ENCODE measurements at places on chromosomes 7 and 10. TPM values are rescaled to one million over a fixed set of nuclear protein-coding genes. Genes with fewer than 3 reads are reported as not detected.

DNA sequence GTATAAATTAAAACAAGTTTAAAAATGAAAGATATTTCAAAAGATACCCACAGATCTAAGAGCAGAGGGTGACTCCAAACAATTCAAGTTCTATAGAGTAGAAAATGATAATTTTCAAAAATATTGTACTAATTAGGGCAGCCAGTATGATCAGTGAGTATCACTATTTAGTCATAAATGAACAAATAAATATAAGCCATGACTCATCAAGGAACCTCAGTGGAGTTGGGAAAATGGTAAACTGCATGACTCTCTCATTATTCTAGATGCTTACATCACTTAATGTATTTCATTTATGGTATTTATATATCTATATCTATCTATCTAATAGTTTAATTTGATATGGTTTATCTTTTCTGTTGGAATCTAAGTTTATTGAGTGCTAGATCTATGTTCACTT is 94.3 kb downstream of the THSD7A start:
- H3K4me1 ChIP-seq, result no peaks in the 10 kb centered on the region
- no peaks in the 10 kb centered on the region for H3K27me3 ChIP-seq
- no peak overlapping the region for H3K4me3 ChIP-seq

GRCh38 chr7:139722604-139723003 is 55.2 kb downstream of the HIPK2 start:
- H3K4me1 ChIP-seq, result peaks cover 28% of the 10 kb centered on the region
- no peaks in the 10 kb centered on the region for H3K36me3 ChIP-seq
- no peak overlapping the region for H3K27ac ChIP-seq
- H3K4me3 ChIP-seq, result no peak overlapping the region
- H3K27me3 ChIP-seq, result no peaks in the 10 kb centered on the region

GRCh38 chr7:20284003-20284770 is 46.5 kb upstream of the ITGB8 start:
- no peaks in the 10 kb centered on the region for H3K4me1 ChIP-seq
- H3K36me3 ChIP-seq, result no peaks in the 10 kb centered on the region
- H3K27me3 ChIP-seq, result no peaks in the 10 kb centered on the region
- no peak overlapping the region for H3K4me3 ChIP-seq
- H3K27ac ChIP-seq, result no peak overlapping the region
- DNase-seq, result no peak

DNA sequence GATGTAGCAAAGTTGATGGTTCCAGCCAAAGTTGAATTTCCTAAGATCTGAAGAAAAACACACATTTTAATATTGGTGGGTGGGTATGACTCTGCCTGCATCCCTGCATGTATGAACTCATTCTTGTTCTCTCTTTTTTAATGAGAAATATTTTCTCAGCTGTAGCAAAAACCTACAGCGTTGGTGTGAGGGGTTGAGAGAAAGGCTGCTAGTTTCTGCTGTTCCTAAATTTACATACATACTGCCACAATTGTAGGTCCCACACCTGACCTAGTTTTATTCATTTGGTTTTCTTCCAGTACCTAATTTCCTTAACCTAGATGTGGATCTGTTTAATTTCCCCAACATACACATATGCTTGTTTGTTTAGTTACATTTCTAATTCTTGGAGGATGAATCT is 4.6 kb downstream of the AGFG2 start:
- peak overlapping the region; percentile 90 for H3K27ac ChIP-seq
- no peak for DNase-seq
- no peak overlapping the region for H3K4me3 ChIP-seq
- H3K27me3 ChIP-seq, result no peaks in the 10 kb centered on the region
- peaks cover 64% of the 10 kb centered on the region for H3K4me1 ChIP-seq
- H3K36me3 ChIP-seq, result no peaks in the 10 kb centered on the region

GRCh38 chr7:129989466-129989865 is 36.7 kb upstream of the UBE2H start:
- H3K36me3 ChIP-seq, result no peaks in the 10 kb centered on the region
- no peak overlapping the region for H3K27ac ChIP-seq
- no peak for DNase-seq
- no peaks in the 10 kb centered on the region for H3K27me3 ChIP-seq
- no peak overlapping the region for H3K4me3 ChIP-seq

GRCh38 chr7:19097165-19098055 is 20.0 kb downstream of the TWIST1 start:
- H3K4me3 ChIP-seq, result no peak overlapping the region
- H3K36me3 ChIP-seq, result no peaks in the 10 kb centered on the region
- H3K27ac ChIP-seq, result no peak overlapping the region
- DNase-seq, result no peak
- peaks cover 13% of the 10 kb centered on the region for H3K27me3 ChIP-seq

DNA sequence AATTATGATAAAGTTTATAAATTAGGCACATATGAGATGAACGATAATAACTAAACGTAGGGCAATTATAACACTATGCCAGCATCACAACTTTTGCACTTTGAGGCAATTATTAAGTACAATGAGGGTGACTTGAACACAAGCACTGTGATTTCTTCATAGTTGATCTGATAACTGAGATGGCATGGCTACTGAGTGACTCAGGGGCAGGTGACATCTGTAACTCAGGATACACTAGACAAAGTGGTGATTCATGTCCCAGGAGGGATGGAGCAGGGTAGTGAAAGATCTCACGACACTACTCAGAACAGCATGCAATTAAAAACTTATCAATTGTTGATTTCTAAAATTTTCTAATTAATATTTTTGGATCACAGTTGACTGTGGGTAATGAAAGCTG is 98.3 kb upstream of the ARHGAP21 start:
- H3K36me3 ChIP-seq, result no peaks in the 10 kb centered on the region
- H3K4me1 ChIP-seq, result no peaks in the 10 kb centered on the region
- H3K27ac ChIP-seq, result no peak overlapping the region
- H3K4me3 ChIP-seq, result no peak overlapping the region
- DNase-seq, result no peak

The CTAGE4 gene
- 0.90 TPM for polyA plus RNA-seq

- H3K4me3 ChIP-seq, result no peak overlapping the region
- H3K36me3 ChIP-seq, result no peaks in the 10 kb centered on the region
- no peaks in the 10 kb centered on the region for H3K27me3 ChIP-seq
- H3K27ac ChIP-seq, result no peak overlapping the region
- DNase-seq, result no peak
Observed at GRCh38 chr10:116836083-116836482, 13.2 kb upstream of the ENO4 start.

GRCh38 chr7:137934941-137935883 is 66.7 kb downstream of the CREB3L2 start:
- H3K4me1 ChIP-seq, result peaks cover 87% of the 10 kb centered on the region
- peak overlapping the region; percentile 78 for H3K27ac ChIP-seq
- no peaks in the 10 kb centered on the region for H3K36me3 ChIP-seq
- peak overlapping the region; percentile 14 for H3K4me3 ChIP-seq

DNA sequence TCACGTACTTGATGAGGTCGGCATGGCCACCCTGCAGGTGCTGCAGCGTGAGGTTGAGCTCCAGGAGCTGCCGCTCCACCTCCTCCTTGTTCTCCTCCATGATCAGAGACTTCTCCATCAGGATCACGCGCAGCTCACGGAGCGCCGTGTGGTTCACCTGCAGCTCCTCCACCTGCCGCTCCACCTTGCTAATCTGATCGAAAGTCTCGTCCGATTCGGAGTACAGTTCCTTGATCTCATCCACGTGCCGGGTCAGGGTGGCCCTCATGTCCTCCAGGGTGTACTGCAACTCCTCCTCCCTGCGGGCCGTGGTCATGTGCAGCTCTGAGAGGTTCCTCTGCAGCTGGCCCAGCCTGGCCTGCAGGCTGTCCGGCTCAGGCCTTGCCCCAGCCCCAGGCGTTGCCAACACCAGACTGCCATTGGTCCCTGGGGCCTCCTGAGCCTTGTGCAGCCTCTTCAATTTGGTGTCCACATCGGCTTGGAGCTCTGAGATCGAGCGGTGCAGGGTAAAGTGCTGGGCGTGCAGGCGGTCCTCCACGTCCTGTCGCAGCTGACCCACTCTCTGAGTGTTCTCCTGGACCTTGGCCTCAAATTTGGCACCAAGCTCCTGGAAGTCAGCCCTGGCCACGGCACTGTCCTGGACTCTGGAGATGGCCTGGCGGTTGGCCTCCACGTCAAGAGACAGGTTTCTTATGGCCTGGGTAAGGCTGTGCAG is 13.9 kb downstream of the MMRN2 start:
- H3K36me3 ChIP-seq, result no peaks in the 10 kb centered on the region
- H3K27ac ChIP-seq, result no peak overlapping the region
- H3K27me3 ChIP-seq, result peaks cover 16% of the 10 kb centered on the region
- H3K4me3 ChIP-seq, result no peak overlapping the region

GRCh38 chr7:53518319-53518718 is 482.9 kb downstream of the POM121L12 start:
- no peaks in the 10 kb centered on the region for H3K27me3 ChIP-seq
- DNase-seq, result no peak
- H3K36me3 ChIP-seq, result no peaks in the 10 kb centered on the region
- no peaks in the 10 kb centered on the region for H3K4me1 ChIP-seq

- H3K4me3 ChIP-seq, result peak overlapping the region; percentile 91
- H3K27me3 ChIP-seq, result no peaks in the 10 kb centered on the region
- no peaks in the 10 kb centered on the region for H3K36me3 ChIP-seq
- H3K4me1 ChIP-seq, result peaks cover 21% of the 10 kb centered on the region
- DNase-seq, result no peak
Observed at GRCh38 chr7:139776486-139777132, 1.2 kb downstream of the HIPK2 start.

DNA sequence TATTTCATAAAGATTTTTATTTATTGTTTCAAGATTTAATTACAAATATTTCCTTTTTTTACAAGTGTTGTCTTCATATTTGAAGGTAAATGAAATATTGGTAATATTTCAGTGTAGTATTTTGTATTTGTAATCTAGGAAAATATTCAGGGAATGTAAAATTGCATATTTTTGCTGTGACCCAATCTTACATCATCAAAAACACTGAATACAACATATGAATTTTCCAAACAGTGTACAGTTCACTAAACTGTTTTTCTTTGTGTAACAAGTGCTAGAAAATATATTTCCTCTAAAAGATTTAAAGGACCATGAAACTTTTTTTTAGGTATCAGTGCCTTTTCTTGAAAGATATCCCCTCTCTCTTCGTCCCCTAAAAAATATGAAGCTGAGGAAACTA is 251.9 kb upstream of the KCND2 start:
- no peaks in the 10 kb centered on the region for H3K36me3 ChIP-seq
- H3K27me3 ChIP-seq, result no peaks in the 10 kb centered on the region
- no peak for DNase-seq
- H3K4me3 ChIP-seq, result no peak overlapping the region
- H3K27ac ChIP-seq, result no peak overlapping the region

- no peak overlapping the region for H3K4me3 ChIP-seq
- H3K4me1 ChIP-seq, result no peaks in the 10 kb centered on the region
- H3K27ac ChIP-seq, result no peak overlapping the region
- no peaks in the 10 kb centered on the region for H3K36me3 ChIP-seq
Observed at GRCh38 chr10:128729910-128730420, 603.7 kb upstream of the MKI67 start.

DNA sequence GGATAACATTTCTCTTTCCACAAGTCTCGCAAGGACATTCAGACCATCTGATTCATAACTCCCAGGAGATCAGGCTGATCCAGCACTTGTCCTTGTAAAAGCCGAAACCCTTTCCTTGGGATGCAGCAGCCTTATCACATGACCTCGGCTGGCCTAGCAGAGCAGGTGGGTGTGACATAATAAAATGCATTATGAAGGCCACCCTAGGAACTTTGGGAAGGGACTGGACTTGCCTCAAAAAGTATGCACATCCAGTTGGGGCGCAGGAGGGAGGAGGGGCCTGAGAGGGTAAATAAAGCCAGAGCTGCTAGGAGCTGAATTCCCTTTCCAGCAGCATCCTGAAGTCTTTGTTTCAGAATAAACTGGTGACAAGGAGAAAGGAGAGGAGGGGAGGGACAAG is 260.8 kb downstream of the SNX13 start:
- no peak overlapping the region for H3K4me3 ChIP-seq
- no peaks in the 10 kb centered on the region for H3K36me3 ChIP-seq
- H3K4me1 ChIP-seq, result peaks cover 19% of the 10 kb centered on the region
- H3K27ac ChIP-seq, result peak overlapping the region; percentile 61
- DNase-seq, result peak; percentile 67

DNA sequence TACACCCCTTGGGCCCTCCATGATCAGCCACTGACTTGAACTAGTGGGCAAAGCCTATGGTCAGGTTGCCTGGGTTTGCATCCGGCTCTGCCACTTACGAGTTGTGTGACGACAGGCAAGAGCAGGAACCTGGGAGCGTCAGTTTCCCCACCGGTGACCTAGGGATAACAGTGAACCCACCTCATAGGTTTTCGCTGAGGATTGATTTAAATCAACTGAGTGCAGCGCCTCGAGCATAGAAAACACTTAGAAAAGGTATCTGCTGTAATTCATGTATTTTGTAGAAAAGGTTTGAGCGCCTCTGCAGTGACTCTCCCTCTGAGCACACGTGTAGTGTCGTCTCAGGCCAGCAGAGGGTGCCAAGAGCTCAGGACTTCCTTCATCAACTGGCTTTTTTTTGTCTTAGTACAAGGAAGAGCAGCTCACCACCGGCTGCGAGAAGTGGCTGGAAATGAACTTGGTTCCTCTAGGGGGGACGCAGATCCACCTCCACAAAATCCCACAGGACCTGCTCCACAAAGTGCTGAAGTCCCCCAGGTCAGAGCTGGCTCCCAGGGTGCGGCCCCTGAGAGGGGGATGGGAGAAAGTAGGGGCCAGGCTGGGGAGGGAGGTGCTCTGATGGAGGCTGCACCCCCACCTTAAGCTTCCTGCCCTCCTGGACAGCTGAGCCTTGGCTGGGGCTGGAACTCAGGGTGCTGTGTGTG is 27.7 kb downstream of the BTBD16 start:
- peak; percentile 89 for DNase-seq
- H3K36me3 ChIP-seq, result no peaks in the 10 kb centered on the region
- H3K4me1 ChIP-seq, result peaks cover 11% of the 10 kb centered on the region

DNA sequence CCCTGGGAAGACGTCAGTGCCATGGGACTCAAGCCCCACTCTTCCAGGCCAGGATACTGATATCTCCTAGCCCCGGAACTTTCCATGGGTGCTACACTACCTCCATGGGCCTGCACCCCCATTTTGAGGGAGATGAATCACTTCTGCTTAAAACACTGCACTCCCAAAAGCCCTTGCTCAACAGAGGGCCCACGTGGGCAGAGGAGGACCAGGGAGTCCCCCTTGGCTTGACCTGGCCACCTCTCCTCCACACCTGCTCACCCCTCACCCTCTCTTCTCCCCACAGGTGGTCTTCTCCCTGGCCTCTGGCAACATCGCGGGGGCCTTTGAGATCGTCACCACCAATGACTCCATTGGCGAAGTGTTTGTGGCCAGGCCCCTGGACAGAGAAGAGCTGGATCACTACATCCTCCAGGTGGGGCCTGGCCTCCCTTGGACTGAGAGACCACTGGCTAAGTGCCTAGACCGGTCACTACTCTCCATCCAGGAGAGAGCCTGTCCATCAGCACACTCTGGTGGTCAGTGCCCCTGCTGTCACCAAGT is 19.9 kb upstream of the C10orf105 start:
- no peaks in the 10 kb centered on the region for H3K36me3 ChIP-seq
- DNase-seq, result no peak
- peaks cover 14% of the 10 kb centered on the region for H3K4me1 ChIP-seq
- H3K27ac ChIP-seq, result no peak overlapping the region

The ABCF2 gene
- 18.3 TPM for polyA plus RNA-seq

GRCh38 chr10:23205972-23206642 is 14.0 kb downstream of the PTF1A start:
- no peak overlapping the region for H3K4me3 ChIP-seq
- no peak overlapping the region for H3K27ac ChIP-seq
- H3K36me3 ChIP-seq, result no peaks in the 10 kb centered on the region
- H3K4me1 ChIP-seq, result no peaks in the 10 kb centered on the region
- H3K27me3 ChIP-seq, result peaks cover 4% of the 10 kb centered on the region

The PRF1 gene
- polyA plus RNA-seq, result not detected

GRCh38 chr10:26381986-26382385 is 56.2 kb upstream of the APBB1IP start:
- H3K4me3 ChIP-seq, result no peak overlapping the region
- H3K27ac ChIP-seq, result no peak overlapping the region
- H3K4me1 ChIP-seq, result no peaks in the 10 kb centered on the region
